Upper lobe of left lung (tissue), 6 donors: ENCODE measurements at places on chromosomes 5 and 9. TPM values are rescaled to one million over a fixed set of nuclear protein-coding genes. Genes with fewer than 3 reads are reported as not detected.

- no peaks in the 10 kb centered on the region for H3K27me3 ChIP-seq
- H3K36me3 ChIP-seq = no peaks in the 10 kb centered on the region
- no peak for DNase-seq
- no peaks in the 10 kb centered on the region for H3K4me1 ChIP-seq
- H3K27ac ChIP-seq = no peak overlapping the region
- H3K4me3 ChIP-seq = no peak overlapping the region
Observed at GRCh38 chr9:127707766-127708165, 978 bp downstream of the CFAP157 start.

Gene PTPRD
- total RNA-seq = 17.2 TPM

- no peak overlapping the region for H3K27ac ChIP-seq
- H3K36me3 ChIP-seq = no peaks in the 10 kb centered on the region
- H3K27me3 ChIP-seq = no peaks in the 10 kb centered on the region
- H3K4me1 ChIP-seq = no peaks in the 10 kb centered on the region
- H3K4me3 ChIP-seq = no peak overlapping the region
- no peak for DNase-seq
Observed at GRCh38 chr9:18299449-18299848, 174.5 kb upstream of the ADAMTSL1 start.

DNA sequence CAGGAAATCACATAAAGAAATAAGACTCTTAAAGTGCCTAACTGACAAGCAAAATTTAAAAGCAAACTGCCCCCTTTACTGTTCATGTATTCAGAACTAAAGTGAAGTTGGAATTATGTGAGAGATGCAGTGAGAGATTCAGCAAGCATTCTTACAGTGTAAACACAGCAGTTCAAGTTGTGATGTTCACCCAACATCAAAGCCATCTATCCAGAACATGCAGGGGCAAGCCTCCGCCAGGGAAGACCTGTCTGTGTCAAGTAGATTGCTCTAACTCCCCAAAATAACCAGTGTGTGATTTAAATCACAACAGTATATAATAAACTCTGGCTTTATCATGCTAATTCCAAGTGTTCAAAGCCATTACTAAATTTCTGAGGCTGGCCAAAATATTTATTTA, 233.3 kb downstream of the BNC2 start:
- no peaks in the 10 kb centered on the region for H3K36me3 ChIP-seq
- no peak for DNase-seq
- no peaks in the 10 kb centered on the region for H3K4me1 ChIP-seq
- H3K27me3 ChIP-seq = no peaks in the 10 kb centered on the region
- H3K4me3 ChIP-seq = no peak overlapping the region

Gene PCDHB3
- total RNA-seq = 1.4 TPM

- H3K4me3 ChIP-seq = no peak overlapping the region
- no peaks in the 10 kb centered on the region for H3K4me1 ChIP-seq
- no peak for DNase-seq
- H3K27ac ChIP-seq = no peak overlapping the region
- H3K36me3 ChIP-seq = no peaks in the 10 kb centered on the region
Observed at GRCh38 chr5:179331591-179332375, 13.5 kb downstream of the ADAMTS2 start.
